NCI-H460 (cell line): ENCODE measurements at places on chromosomes 6 and 20.

DNA sequence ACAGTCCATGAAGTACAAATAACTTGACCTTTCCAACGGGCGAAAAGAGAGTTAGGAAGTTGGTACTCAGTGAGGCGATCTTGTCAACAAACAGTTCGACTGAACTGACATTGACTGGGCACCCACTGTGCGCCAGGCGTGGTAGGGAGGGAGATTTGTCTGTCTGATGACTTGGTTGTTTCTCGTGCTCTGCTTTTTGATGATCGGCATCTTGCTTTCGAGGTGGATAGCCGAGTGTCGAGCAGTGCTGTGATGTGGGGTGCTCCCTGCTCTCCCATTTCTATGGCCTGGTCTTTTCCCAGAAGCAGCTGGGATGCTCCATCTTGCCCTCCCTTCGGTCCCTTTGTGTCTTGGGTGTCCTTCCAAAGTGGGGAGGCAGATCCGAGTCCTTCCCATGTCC is 30.4 kb downstream of the RPP40 start:
- no peak for DNase-seq

DNA sequence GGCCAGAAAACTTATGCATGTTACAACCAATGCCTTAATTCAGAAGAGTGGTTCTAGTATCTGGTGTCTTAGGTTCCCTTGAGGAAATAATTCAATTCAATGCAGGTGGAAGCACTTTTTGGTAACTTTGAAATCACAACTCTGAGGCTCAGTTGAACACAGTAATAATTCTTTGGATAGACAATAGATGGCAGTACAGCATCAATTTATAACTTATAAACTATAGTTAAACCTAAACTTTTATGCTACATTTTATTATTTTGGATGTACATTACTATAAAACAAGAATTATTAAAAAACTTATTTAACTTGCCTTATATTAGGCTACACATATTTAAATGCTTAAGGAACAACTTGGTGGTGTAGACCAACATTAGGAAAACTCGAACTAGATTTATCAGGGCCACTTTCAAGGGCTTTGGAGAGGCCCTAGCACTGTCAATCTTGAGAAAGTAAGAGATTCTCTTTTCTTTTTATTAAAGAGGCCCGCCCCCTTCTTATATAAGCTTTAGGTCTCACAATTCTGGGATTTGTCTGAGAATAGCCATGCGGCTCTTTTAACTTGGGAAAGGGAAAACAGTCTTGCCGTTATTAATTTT is 85.9 kb downstream of the CRYBG1 start:
- peak; percentile 7 for DNase-seq

GRCh38 chr20:22861231-22861980 is 173.7 kb upstream of the SSTR4 start:
- DNase-seq: no peak

GRCh38 chr6:46989398-46989797 is 52.7 kb downstream of the ADGRF1 start:
- DNase-seq: peak; percentile 19

- DNase-seq: no peak
Measured at GRCh38 chr6:38503032-38503773, 136.5 kb downstream of the BTBD9 start.

DNA sequence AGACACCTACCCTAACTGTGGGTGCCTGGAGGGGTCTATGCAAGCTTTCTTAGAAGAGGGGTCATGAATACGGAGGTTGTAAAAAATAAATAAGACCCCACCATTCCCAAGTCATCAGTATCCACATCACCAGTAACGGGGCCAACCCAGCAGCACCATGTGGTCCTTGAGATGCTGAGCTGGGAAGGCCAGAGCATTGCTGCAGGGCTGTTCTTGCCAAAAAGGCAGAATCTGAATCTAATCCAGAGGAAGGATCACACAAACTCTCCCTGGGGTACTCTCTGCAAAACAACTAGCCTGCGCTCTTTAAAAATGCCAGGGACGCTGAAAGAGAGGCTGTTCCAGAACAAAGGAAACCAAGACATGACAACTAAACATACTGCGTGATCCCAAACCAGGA is 43.2 kb downstream of the SSR1 start:
- no peak for DNase-seq

DNA sequence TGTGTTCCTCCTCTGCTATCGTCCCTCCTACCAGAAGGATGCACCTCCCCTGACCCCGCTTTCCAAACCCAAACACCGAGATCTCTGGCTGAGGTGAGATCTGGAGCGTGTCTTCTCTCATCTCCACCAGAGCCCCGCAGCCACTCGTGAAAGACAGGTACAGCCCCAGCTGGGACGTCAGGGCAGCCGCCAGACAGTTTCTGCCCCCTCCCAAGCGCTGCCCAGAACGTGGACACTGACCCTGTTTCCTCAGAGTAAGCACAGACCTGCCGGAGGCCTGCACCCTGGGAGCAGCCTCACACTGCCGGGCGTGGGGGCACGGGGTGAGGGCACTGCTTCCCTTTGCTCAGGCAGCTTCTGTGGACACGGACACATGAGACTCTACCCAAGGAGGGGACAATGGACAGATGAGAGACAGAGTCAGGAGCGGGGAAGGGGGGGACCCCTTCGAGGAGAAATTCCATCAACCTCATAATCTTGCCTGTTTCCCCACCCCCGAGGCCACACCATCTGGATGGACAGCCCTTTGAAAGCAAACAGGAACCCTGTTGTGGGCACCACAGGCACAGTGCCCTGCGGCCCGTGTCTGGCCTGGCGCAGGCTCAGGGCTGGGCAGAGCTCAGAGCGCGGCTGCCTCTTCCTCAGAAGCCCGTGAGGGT is 210.6 kb downstream of the DLL1 start:
- no peak for DNase-seq

DNA sequence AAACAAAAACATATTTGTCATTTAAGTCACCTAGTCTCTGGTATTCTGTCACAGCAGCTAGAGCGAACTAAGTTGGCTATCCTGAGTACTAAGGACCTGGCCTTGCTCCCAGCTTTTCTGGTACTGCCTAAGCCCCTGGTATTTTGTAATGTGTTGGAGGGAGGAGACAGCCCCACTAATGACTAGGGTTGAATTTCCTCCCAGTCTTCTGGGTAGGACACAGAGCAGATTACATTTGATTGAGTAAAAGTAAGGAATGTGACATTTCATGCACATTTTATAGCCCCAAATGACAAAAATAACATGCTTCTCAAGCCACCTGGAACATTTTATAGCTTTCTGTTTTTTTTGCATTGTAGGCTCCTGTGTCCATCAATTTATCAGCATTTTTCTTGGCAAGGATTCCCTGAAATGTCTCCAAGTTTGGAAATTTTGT is 47.9 kb upstream of the DDR1 start:
- DNase-seq: no peak
